ENCODE measurements at places on chromosomes 12 and 14.

- no peak for DNase-seq
These were observed 20.0 kb downstream of the BEGAIN start for GRCh38 chr14:100567009-100567876.

- DNase-seq = no peak
These were observed 27.5 kb downstream of the GSG1 start for GRCh38 chr12:13075786-13076570.

DNA sequence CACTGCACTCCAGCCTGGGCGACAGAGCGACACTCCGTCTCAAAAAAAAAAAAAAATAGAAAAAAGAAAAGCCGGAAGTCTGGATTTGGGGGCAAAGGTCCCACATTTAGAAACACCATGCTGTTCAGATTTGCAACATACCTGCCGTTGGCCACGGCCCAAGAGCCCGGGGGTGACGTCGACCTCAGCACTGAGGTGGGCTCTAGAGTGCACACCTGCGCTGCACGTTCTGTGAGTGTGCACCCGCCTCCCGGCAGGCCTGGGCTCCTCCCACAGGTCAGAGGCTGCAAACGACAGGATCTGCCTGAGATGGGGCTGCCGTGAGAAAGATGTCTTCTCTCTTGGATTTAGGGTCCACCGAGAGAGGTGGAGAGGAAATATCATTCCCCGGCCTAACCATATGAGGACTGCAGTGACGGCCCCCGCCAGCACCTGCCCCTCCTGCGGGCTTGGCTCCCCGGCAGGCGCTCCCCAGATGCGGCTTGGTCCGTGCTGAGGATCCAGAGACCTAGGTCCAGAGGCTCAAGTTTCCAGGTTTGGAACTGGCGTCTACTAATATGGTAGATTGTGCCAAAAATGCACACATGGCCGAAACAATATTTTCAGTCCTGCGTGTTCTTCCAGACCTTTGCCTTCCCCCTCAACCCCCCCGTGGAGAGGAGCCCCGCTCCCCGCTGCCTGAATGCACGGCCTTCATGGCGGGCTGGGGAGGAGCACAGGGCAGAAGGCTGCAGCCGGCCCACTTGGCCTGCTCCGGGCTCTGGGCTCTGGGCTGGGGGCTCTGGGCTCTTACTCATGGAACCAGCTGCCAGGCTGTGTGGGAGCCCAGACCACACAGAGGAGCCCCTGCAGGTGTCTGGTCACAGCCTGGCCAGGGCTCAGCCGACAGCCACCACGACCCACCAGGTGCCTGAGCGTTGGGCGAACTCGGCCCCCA, 58.8 kb upstream of the FBRSL1 start:
- DNase-seq = no peak

DNA sequence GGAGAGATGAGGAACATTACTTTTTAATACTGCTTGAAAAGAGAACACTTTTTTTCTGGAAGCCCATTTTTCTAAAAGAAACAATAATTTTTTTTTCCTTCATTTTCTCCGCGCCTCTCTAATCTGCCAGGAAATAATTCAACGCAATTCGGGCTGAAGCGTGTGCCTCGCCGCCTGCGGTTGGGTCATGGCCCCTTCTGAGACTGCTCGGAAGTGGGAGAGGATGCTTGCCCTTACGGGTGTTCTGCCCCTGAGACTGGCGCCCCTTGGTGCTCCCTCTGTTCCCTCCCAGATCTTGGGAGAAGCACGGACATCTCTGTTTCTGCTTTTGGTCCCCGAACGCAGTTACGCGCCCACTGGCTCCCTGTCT, 332 bp upstream of the TBC1D30 start:
- DNase-seq = no peak

DNA sequence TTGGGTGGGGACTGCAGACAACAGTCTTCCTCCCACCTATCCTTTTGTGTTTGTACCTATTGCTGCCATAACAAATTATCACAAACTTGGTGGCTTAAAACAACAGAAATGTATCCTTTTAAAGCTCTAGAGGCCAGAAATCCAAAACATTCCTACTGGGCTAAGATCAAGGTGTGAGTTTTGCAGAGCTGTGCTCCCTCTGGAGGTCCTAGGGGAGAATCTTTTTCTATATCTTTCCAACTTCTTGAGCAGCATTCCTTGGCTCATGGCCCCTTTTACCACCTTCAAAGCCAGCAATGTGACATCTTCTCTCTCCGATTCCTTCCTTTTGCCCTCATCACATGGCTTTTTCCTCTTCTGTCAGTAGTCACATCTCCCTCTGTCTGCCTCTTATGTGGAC, 190.6 kb downstream of the TTC8 start:
- no peak for DNase-seq
